CD14-positive monocyte (primary cell): ENCODE measurements at places on chromosomes 3 and 15. TPM values are rescaled to one million over a fixed set of nuclear protein-coding genes. Genes with fewer than 3 reads are reported as not detected.

DNA sequence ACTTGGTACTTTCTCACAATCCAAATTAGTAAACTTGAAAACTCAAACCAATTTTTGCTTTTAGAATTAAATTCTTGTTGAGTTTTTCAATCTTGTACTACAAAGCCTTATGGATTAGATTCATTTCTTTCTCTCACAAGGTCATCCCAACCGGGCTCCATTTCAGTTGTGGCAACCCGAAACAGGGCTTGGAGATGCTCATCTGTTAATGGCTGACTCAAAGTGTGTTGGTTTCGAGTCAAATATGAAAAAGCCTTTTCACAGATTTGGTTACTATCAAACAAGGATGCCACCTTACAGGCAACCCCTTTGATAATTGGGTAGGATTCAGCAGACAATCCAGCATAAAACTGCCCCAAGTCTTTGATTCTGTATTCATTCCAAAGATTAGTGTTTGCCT is 1.8 kb downstream of the EPM2AIP1 start:
- H3K4me1 ChIP-seq, result peaks cover 48% of the 10 kb centered on the region
- peaks cover 13% of the 10 kb centered on the region for H3K36me3 ChIP-seq
- peak overlapping the region; percentile 89 for H3K4me3 ChIP-seq

Gene CSTA
- 582 TPM for polyA plus RNA-seq

- DNase-seq, result no peak
- H3K27ac ChIP-seq, result no peak overlapping the region
- no peaks in the 10 kb centered on the region for H3K27me3 ChIP-seq
- H3K4me1 ChIP-seq, result no peaks in the 10 kb centered on the region
These were observed 19.2 kb upstream of the MFGE8 start for GRCh38 chr15:88932271-88932874.

Gene RPS17
- 604 TPM for polyA plus RNA-seq

- peaks cover 60% of the 10 kb centered on the region for H3K4me1 ChIP-seq
- no peak overlapping the region for H3K27ac ChIP-seq
- no peak for DNase-seq
- peaks cover 3% of the 10 kb centered on the region for H3K36me3 ChIP-seq
- no peaks in the 10 kb centered on the region for H3K27me3 ChIP-seq
These were observed 3.0 kb downstream of the ARHGAP31 start for GRCh38 chr3:119297169-119297568.

- H3K27me3 ChIP-seq, result no peaks in the 10 kb centered on the region
- DNase-seq, result no peak
- H3K4me3 ChIP-seq, result no peak overlapping the region
These were observed 173.0 kb upstream of the RORA start for GRCh38 chr15:61401903-61402698.

- H3K4me1 ChIP-seq, result no peaks in the 10 kb centered on the region
- H3K36me3 ChIP-seq, result no peaks in the 10 kb centered on the region
- DNase-seq, result no peak
- H3K27ac ChIP-seq, result no peak overlapping the region
- H3K27me3 ChIP-seq, result no peaks in the 10 kb centered on the region
These were observed 500.9 kb downstream of the SOX2 start for GRCh38 chr3:182212479-182213076.

DNA sequence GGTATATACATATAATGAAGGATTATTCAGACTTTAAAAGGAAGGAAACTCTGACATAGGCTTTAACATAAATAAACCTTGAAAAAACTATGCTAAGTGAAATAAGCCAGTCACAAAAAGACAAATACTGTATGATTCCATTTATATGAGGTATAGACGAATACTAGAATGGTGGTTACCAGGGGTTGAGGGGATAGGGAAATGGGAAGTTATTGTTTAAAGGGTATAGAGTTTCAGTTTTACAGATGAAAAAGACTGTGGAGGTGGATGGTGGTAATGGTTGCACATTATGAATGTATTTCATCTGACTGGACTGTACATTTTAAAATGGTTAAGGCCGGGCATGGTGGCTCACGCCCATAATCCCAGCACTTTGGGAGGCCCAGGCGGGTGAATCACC is 41.7 kb downstream of the FRMD5 start:
- no peaks in the 10 kb centered on the region for H3K27me3 ChIP-seq
- H3K4me1 ChIP-seq, result no peaks in the 10 kb centered on the region
- no peak overlapping the region for H3K27ac ChIP-seq
- H3K4me3 ChIP-seq, result no peak overlapping the region
- no peaks in the 10 kb centered on the region for H3K36me3 ChIP-seq

Gene LMAN1L
- polyA plus RNA-seq, result 0.03 and 0.08 TPM in 2 replicates

- no peaks in the 10 kb centered on the region for H3K36me3 ChIP-seq
- no peak overlapping the region for H3K27ac ChIP-seq
- H3K27me3 ChIP-seq, result no peaks in the 10 kb centered on the region
These were observed 144.6 kb downstream of the EPHA3 start for GRCh38 chr3:89252016-89252415.

DNA sequence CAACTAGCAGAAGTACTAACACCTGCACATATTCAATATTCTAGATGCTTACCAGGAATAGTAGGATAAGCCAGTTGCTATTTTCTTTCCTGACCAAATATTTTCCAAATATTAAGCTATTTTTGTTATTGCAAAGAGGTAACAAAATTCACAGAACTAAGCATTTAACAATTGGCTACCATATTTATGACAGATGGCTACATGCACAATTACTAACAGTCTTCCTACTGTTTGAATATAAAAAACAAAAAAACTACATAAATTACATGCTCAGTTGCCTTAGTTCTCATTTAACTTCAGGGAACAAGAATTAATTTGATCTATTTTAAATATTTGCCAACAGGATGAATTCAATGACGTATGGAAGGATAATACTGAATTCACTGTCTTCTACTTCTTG is 36.2 kb downstream of the CFAP20DC start:
- H3K27ac ChIP-seq, result no peak overlapping the region
- no peaks in the 10 kb centered on the region for H3K27me3 ChIP-seq
- no peak overlapping the region for H3K4me3 ChIP-seq

DNA sequence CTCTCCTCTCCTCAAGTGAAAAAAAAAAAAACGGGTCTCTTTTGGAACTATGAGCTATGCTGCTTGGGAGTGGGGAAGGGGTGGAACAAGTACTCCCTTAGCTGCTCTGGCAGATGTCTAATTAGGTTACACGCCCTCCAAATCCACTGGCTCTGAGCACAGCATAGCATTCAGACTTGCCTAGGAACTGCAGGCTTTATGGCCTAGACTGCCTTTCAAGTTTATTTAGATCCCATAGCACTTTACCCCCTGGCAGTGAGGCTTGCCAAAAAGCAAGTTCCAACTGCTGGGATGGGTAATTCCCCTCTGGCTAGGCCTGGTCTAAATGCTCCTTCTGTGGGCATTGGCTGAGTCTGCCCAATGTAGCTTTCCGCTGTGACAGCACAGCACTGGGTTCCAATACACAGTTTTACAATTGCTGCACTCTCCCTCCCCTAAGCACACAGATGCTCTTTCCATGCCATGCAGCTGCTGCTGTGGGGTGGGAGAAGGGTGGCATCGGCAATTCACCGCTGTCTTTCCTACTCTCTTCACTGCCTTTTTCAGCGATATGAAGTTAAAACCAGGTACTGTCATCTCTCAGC is 152.8 kb downstream of the KCNAB1 start:
- no peaks in the 10 kb centered on the region for H3K27me3 ChIP-seq
- no peak overlapping the region for H3K4me3 ChIP-seq
- H3K27ac ChIP-seq, result no peak overlapping the region
- no peaks in the 10 kb centered on the region for H3K4me1 ChIP-seq
- no peaks in the 10 kb centered on the region for H3K36me3 ChIP-seq

Gene TRPC1
- polyA plus RNA-seq, result not detected

DNA sequence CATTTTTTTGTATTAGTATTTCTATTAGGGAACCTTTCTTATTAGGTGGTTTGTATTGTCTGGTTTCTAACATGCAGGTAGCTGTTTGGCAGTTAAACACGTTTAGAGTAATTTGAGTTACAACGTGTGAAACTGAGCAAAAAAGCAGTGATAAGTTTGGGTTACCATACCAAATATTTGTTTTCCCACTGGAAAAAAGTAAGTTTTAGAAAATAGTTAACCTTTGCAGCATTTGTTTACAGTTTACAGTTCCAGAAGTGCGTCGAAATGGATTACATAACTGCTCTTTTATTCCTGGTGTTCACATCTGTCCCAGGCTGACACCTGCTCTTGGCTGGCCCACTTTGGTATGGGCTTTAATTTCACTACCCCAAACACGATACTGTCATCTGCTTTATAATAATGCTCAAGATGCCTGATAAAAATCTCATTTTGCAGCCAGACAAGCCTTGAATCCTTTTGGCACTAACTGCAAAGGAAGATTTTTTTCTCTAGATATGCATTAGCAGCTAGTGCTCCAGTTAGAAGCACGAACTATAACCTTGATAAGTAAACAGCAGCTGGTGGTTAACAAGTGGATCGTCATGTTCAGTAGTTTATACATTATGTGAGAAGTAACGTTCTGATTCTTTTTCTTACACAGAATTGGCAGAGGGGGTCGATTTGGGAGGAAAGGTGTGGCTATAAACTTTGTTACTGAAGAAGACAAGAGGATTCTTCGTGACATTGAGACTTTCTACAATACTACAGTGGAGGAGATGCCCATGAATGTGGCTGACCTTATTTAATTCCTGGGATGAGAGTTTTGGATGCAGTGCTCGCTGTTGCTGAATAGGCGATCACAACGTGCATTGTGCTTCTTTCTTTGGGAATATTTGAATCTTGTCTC is 5.3 kb downstream of the EIF4A2 start:
- peaks cover 32% of the 10 kb centered on the region for H3K4me1 ChIP-seq
- H3K36me3 ChIP-seq, result peaks cover 63% of the 10 kb centered on the region
- H3K27ac ChIP-seq, result no peak overlapping the region
- no peak overlapping the region for H3K4me3 ChIP-seq
- DNase-seq, result no peak
- no peaks in the 10 kb centered on the region for H3K27me3 ChIP-seq

GRCh38 chr3:62919784-62920465 is 44.7 kb upstream of the CADPS start:
- no peaks in the 10 kb centered on the region for H3K27me3 ChIP-seq
- no peak overlapping the region for H3K4me3 ChIP-seq
- no peaks in the 10 kb centered on the region for H3K36me3 ChIP-seq
- no peak overlapping the region for H3K27ac ChIP-seq

Gene ARRDC4
- polyA plus RNA-seq, result 19.9 and 40.5 TPM in 2 replicates

Gene MOBP
- not detected for polyA plus RNA-seq

- H3K27ac ChIP-seq, result no peak overlapping the region
- no peaks in the 10 kb centered on the region for H3K27me3 ChIP-seq
- H3K4me1 ChIP-seq, result no peaks in the 10 kb centered on the region
- H3K36me3 ChIP-seq, result no peaks in the 10 kb centered on the region
These were observed 27.6 kb downstream of the GNB5 start for GRCh38 chr15:52163321-52164190.

- peaks cover 13% of the 10 kb centered on the region for H3K4me1 ChIP-seq
- H3K4me3 ChIP-seq, result no peak overlapping the region
- H3K27ac ChIP-seq, result no peak overlapping the region
- no peak for DNase-seq
These were observed 207.1 kb downstream of the UACA start for GRCh38 chr15:70556151-70556741.

DNA sequence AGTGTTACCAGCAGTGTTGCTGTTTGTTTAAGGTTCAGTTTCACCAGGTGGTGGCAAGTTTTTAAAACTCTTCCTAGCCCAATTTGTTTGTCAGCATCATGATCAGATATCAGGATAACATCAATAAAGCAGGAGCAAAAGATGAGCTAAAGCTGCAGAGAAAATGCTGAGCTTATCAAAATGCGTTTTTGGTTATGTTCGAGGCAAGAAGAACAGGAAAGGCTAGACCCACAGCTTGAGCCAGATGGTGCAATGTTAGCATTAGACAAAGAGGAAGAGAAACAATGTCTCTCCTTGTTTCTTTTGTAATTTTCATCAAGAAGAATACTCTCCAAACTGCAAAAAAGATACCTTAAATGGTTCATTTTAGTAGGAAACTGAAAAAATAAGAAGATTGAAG is 66.2 kb downstream of the THRB start:
- peaks cover 8% of the 10 kb centered on the region for H3K4me1 ChIP-seq
- no peak overlapping the region for H3K4me3 ChIP-seq
- no peaks in the 10 kb centered on the region for H3K36me3 ChIP-seq
- no peak for DNase-seq
- H3K27me3 ChIP-seq, result no peaks in the 10 kb centered on the region
- H3K27ac ChIP-seq, result no peak overlapping the region

- peak overlapping the region; percentile 96 for H3K27ac ChIP-seq
- no peaks in the 10 kb centered on the region for H3K27me3 ChIP-seq
- H3K36me3 ChIP-seq, result peaks cover 11% of the 10 kb centered on the region
- H3K4me3 ChIP-seq, result peak overlapping the region; percentile 88
These were observed 1.4 kb downstream of the PARP14 start for GRCh38 chr3:122681974-122682409.

GRCh38 chr15:33476076-33476475 is 165.3 kb downstream of the RYR3 start:
- H3K4me3 ChIP-seq, result no peak overlapping the region
- H3K27me3 ChIP-seq, result no peaks in the 10 kb centered on the region
- H3K27ac ChIP-seq, result no peak overlapping the region
- H3K36me3 ChIP-seq, result no peaks in the 10 kb centered on the region
- H3K4me1 ChIP-seq, result no peaks in the 10 kb centered on the region
- no peak for DNase-seq

Gene TMEM212
- not detected in 2 replicates for polyA plus RNA-seq

Gene TMCO5A
- not detected for polyA plus RNA-seq

Gene LRRIQ4
- not detected in 2 replicates for polyA plus RNA-seq

Gene DZIP1L
- 0.50 TPM for polyA plus RNA-seq

DNA sequence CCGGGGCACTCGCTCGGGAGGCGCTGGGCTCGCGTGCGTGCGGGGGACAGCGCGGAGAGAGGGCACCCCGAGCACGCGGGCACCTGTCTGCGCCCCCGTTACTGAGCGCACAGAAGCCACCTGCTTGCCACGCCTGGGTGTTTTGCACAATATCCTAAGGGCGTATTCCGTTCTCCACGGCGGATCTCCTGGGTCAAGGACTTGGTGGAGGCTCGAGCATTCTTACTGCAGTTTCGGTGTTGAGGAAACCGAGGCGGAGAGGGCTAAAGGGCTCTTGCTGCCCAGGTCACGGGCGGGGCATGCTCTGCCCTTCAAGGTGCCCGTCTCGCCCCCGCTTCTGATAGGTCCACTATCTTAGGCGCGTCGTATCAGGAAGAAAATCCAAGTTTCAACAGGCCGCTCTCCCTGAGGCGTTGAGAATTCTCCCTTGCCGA is 526 bp downstream of the GPD1L start:
- no peaks in the 10 kb centered on the region for H3K36me3 ChIP-seq
- H3K27me3 ChIP-seq, result no peaks in the 10 kb centered on the region
- peak overlapping the region; percentile 70 for H3K4me3 ChIP-seq
- H3K4me1 ChIP-seq, result peaks cover 20% of the 10 kb centered on the region
- DNase-seq, result no peak

- no peak overlapping the region for H3K4me3 ChIP-seq
- no peaks in the 10 kb centered on the region for H3K27me3 ChIP-seq
- no peak overlapping the region for H3K27ac ChIP-seq
- H3K4me1 ChIP-seq, result no peaks in the 10 kb centered on the region
- no peak for DNase-seq
These were observed 71.5 kb downstream of the LRRC28 start for GRCh38 chr15:99322643-99323405.

DNA sequence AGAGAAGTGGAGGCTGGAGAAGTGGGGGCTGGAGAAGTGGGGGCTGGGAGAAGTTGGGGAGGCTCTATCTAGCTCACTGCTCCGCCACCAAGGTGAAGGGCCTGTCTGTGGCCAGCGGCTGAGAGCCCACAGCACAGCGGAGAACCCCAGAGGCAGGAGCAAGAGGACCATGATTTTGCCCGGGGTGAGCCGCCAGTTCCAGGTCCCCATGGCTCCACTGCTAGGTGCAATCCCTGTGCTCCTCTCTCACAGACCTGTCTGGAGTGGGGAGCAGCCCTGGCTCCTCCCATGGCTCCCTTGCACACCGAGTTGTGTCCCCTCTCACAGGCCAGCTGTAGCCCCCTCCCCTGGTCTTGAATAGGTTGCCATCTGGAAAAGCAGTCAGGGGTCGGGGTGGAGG is 4.7 kb upstream of the NRROS start:
- H3K27me3 ChIP-seq, result no peaks in the 10 kb centered on the region
- peaks cover 80% of the 10 kb centered on the region for H3K4me1 ChIP-seq
- DNase-seq, result no peak
- peak overlapping the region; percentile 90 for H3K27ac ChIP-seq
- peak overlapping the region; percentile 82 for H3K4me3 ChIP-seq
- no peaks in the 10 kb centered on the region for H3K36me3 ChIP-seq

Gene ACKR4
- polyA plus RNA-seq, result not detected
